ENCODE measurements at places on chromosomes 12 and 14. TPM values are rescaled to one million over a fixed set of nuclear protein-coding genes. Genes with fewer than 3 reads are reported as not detected.

DNA sequence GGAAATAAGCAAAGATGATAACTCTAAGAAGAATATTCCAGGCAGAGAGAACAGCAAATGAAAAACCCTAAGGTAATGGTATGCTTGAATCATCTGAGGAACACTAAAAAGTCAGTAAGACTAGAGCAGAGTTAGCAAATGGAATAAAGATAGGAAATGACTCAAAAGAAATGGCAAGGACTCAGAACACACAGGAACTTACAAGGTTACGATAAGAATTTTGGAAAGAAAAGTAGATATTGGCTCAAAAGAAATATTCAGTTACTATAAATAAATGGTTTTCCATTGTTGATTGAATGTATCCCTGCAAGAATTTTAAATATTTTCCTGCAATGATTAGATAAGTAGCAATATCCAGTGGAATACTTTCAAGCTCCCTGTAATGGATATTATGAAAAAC lies 705.8 kb downstream of the C12orf50 start:
- DNase-seq: no peak

DNA sequence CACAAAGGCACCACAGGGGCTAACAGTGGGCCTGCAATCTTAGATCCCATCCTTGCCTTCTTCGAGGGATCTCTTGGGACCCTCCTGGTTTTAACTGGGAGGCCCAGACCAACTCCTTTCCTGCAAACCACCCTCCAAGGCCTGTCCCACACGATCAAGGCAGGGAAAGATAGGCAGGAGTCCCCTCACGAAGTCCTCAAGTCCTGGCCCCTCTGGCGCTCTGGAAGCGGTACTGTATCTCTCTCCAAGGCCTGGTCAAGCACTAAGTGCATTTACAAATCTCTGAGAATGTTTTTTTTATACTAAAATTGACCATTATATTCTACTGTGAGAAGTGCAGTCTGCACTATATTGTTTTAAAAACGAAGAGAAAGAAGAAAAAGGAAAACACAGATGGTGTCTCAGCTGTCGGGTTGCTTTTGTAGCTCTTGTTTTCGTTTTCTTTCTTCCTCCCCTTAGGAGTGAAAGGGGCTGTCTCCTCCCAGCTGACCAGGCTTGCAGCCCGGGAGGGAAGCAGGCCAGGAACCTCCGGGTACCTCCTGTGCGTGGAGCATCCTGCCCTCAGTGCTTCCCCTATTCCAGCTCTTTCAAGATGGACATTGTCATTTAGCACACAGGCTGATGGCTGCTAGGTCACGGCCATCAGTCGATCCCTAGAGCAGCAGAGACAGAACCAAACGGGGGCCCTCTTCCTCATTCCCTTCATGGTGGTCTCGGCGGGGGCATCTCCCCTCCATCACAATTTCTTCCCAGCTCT lies 56.7 kb downstream of the FAM222A start:
- DNase-seq: no peak

GRCh38 chr14:94750371-94750770 lies 19.5 kb downstream of the GSC start:
- no peak for DNase-seq

DNA sequence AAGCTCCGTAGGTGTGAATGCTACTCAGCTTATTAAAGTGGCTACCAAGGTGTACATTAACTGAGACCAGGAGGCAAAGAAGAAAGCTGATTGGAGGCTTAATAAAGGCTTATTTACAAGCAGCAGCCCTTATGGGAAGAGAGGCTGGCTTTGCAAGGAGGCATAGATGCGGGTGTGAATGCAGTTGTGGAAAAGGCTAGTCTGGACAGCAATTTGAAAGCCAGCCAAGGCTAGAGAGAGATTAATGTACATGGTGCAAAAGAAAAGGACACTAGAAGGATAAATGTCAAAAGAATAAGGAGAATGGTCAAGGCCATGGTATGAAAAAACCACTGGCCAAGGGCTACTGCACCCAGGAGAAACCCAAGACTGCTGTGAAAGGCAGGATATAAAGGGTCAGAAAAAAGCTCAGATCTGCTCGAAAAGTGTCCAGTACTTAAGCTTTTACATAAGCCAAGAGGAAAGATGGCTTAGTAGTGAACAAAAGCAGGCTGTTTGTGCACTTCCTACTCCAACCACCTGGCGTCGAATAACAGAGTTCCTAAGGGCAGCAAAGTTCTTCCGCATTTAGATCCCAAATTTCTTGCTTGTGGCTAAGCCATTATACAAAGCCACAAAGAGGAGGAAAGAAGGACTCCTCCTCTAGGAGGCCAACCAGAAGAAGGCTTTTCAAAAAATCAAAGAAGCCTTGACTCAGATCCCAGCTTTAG lies 24.0 kb downstream of the KLRK1 start:
- DNase-seq: no peak

GRCh38 chr14:33782923-33783322 lies 168.0 kb downstream of the EGLN3 start:
- DNase-seq: no peak

The DPPA3 gene
- not detected for polyA plus RNA-seq

DNA sequence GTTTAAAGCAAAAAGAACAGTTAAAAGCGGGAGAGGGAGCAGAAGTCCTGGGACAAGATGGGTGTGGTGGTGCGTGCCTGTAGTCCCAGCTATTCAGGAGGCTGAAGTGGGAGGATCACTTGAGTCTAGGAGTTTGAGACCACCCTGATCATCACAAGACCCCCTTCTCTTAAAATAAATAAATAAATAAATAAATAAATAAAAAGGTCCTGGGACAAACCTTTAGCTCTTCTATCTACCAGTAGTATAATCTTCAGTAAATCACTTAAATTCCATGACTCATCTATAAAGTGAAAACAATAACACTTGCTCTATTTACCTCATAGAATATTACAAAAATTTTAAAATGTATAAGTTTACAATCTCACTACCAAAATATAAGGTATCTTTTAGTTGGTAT lies 5.8 kb downstream of the RACGAP1 start:
- no peak for DNase-seq

DNA sequence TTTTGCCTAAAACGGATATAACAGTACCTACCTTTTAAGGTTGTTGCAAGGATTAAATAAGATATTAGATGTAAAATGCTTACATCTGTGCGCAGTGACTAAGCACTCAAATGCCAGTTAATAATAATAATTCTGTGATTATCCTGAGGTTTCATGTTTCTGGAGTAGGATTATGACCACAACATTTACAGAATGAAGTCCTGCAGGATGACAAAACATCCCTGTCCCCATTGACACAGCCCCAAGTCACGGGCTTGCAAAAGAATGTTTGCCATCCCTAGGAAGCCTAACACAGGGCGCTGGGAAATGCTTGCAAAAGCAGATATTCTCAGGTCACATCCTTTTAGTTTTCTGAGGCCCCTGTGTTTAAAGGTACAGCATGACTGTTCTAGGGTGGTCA lies 20.1 kb downstream of the SUSD6 start:
- DNase-seq: no peak

The TAS2R46 gene
- polyA plus RNA-seq: 0.04 TPM

DNA sequence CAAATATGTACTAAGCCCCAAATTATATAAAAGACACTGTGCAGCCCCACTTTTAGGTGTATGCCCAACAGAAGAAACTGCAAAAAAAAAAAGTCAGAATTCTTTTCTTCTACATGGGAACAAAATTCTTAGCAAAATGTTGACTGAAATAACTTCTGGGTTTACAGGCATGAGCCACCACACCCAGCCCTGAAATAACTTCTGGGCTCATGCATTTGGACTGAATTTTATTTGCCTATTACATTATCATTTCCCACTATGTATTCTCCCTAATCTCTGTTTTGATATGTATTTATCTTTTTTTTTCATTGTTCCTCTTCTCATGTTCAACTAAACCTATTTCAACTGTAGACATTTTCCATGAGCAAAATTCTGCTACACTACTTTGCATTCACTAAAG lies 169.2 kb downstream of the GRIN2B start:
- no peak for DNase-seq

DNA sequence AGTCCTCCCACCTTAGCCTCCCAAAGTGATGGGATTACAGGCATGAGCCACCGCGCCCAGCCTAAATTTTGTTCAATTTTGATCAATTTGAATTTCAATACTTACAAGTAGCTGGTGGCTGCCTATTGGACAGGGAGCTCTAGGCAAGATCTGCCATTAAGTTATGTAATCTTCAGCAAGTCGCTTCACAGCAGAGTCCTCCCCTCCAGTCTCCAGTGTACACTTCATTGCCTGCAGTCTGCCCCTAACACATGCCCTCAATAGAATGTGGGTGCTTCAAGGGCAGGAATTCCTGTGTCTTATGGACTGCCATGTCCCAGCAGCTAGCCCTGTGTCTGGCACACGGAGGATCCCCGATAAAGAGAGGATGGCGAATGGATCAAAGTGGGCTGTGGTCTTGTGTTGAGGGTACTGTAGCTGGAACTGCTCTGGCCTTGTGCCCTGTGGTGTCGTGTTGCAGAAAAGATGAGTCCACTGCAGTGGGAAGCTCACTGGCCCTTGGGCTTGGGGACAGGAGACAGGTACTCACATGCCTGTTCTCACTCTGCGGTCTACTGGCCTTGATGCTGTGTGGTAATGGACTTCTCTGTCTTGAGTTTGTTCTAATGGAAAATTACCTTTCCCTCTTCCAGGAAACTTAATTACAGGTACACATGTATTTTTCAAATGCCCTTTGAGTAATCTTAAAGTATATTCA lies 67.6 kb downstream of the TECPR2 start:
- no peak for DNase-seq

GRCh38 chr12:94783862-94784261 lies 133.5 kb upstream of the TMCC3 start:
- DNase-seq: no peak
